ENCODE measurements at places on chromosomes 2 and 18. TPM values are rescaled to one million over a fixed set of nuclear protein-coding genes. Genes with fewer than 3 reads are reported as not detected.

The CCDC85A gene
- total RNA-seq = 0.74 TPM

GRCh38 chr2:9983401-9984216, 32.1 kb downstream of the GRHL1 start:
- no peak for DNase-seq

- no peak for DNase-seq
These were observed 137.5 kb downstream of the LDLRAD4 start for GRCh38 chr18:13356032-13356431.

GRCh38 chr18:3329872-3330271, 67.9 kb downstream of the MYL12B start:
- DNase-seq = no peak

DNA sequence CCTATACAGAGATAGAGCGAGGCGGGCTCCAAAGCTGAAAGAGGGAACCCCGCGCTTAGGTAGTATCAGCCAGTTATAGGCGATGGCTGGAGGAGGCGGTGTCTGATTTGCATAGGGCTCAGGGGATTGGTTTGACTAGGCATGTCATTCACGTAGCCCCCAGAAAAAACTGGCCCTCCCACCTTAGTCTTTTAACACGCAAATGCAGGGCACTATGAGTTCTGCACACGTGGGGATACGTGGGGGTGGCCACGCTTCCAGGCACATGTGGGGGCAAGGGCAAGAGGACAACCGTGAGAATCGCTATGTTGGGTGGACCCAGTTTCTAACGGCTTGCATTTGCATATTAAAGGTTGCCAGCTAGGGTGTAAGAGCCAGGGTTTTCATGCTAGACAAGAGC, 56.7 kb upstream of the MSTN start:
- DNase-seq = no peak

- no peak for DNase-seq
These were observed 71.6 kb downstream of the KCTD18 start for GRCh38 chr2:200438251-200438650.

DNA sequence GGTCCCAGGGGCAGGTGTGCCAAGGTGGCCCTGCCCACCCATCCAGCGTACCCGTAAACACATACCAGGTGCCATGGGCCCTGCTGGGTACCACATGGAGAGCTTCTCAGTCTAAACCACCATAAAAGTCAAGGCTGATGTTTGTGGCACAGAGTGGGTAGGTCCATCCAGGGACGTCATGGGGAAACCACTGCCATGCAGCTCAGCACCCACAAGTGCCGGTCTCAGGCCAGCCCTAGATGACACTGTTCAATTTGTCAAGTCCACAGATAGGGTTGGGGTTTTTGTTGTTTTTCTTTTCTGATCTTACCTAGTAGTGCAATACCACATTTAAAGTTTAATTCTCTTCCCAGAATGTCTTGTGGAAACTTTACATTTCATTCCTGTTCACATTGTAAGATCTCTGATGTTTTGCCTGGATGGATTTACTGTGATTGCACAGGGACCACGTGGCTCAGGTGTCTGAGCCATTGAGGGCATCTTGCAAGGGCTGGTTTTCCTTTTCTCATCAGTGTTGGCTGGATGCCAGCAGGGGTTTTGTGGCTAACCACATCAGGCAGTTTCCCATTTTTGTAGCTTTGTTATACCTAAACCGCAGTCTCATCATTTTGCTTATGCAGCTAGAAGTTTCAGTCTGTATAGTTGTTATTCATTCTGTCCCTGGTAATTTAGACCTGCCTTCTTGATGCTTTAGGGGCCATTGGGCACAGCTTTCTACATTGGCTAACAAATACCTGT, 64.7 kb downstream of the STK25 start:
- peak; percentile 85 for DNase-seq

GRCh38 chr2:236417150-236417549, 152.5 kb upstream of the ACKR3 start:
- no peak for DNase-seq

- DNase-seq = peak; percentile 29
These were observed 90.8 kb downstream of the FAM124B start for GRCh38 chr2:224310943-224311625.

Data from Daoy (cell line).